ENCODE measurements at places on chromosomes 7 and 10.

DNA sequence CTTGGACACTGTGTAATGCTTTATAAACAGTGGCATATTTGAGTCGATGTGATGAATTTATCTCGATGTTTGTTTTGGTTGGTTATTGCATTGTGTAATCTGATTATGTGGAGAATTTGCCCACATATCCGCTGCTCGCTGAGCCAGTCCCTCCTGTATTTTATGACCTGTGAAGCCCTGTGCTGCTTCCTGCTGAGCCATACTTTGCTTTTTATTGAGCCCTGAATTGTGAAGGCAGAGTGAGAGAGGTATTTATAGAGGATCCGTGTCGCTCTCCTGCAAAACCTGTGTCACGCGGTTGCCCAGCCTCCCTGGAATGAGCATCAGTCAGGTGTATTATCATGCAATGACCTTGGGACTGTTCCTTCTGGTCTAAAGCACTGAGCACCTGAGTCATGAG lies 253.7 kb downstream of the ARHGAP21 start:
- no peak for DNase-seq

GRCh38 chr10:17989908-17990767 lies 38.4 kb downstream of the SLC39A12 start:
- DNase-seq, result no peak

DNA sequence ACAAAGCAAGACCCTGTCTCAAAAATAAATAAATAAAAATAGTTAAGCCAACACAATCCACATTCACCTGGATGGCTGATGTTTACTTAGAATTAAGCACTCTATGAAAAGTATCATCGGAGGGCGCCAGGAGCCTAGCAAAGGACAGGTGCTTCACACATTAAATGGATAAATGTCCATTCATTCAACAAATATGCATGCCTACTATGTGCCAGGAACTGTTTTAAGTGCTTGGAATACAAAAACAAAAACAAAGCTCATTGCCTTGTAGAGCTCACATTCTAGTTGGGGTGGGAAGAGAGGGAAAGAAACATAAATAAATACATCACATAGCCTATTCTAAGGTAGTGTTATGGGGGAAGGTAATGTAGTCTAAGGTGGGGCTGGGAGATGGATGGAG lies 4.1 kb downstream of the BAIAP2L1 start:
- no peak for DNase-seq

GRCh38 chr10:132961420-132961786 lies 19.0 kb upstream of the CFAP46 start:
- no peak for DNase-seq

GRCh38 chr10:47457826-47458225 lies 26.1 kb downstream of the ANXA8 start:
- no peak for DNase-seq

- DNase-seq, result no peak
These were observed 116.2 kb downstream of the CDH23 start for GRCh38 chr10:71512761-71513539.

GRCh38 chr7:50164559-50165170 lies 71.6 kb upstream of the ZPBP start:
- DNase-seq, result no peak

GRCh38 chr7:25495342-25496250 lies 267.3 kb upstream of the NPVF start:
- no peak for DNase-seq

DNA sequence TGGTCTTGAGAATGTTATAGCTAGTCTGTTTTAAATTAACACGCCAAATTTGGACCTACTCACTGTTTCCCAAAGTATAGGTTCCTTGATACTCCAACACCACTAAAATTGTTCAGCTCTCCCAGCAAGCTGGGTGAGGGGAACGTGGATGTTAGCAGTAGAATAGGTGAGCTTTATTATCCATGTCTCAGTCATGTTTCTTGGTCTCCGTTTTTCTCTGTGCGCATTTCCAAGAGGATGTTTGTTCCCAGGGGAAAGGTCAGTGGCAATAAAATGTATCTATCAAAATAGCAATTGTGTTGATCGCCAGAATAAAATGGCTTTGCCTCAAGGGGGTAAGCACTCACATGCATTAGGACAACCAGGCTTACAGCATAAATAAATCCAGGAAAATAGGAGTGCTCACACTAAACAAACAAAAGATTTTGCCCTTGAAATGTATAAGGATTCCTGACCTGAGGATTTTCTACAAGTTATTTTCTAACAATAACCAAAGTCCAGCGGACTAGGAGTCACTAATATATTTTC lies 187.0 kb upstream of the C7orf33 start:
- DNase-seq, result no peak

DNA sequence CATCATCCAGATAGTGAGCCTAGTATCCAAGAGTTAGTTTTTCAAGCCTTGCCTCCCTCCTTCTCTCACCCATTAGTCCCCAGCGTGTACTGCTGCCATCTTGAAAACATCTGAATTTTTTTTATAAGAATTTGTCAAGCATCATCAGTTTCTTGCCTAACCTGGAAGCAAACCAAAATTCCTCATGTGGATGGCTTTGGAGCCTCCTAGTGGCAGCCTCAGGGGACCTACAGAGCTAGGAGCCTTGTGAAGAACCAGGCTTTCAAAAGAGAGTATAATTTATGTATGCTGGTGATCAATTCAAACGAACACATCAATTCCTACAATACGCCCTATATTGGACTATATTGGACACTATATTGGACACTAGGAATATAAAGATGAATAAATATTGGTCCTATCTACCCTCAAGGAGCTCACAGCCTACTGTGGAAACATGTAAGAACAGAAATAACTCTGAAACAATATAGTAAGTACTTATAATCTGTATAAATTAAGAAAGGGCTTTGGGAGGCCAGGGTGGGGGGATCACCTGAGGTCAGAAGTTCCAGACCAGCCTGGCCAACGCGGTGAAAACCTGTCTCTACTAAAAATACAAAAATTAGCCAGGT lies 63.4 kb downstream of the HPSE2 start:
- no peak for DNase-seq

DNA sequence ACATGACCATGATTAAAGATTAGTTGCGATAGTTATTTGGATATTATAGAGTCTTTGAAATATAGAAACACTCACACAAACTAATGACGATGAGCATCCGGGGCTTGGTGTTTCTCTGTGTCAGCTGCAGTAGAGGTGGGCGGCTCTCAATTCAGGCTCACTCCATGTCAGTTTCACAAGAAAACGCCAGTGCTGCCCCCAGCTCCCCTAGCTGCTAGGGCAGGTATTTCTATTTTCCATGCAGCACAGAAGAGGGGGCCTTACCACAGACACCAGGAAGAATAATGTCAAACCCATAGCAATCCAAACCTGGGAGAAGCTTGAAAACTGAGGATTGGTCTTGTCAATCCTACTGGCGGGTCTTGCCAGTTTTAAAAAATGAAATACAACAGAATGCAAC lies 197.1 kb downstream of the PHTF2 start:
- DNase-seq, result no peak

DNA sequence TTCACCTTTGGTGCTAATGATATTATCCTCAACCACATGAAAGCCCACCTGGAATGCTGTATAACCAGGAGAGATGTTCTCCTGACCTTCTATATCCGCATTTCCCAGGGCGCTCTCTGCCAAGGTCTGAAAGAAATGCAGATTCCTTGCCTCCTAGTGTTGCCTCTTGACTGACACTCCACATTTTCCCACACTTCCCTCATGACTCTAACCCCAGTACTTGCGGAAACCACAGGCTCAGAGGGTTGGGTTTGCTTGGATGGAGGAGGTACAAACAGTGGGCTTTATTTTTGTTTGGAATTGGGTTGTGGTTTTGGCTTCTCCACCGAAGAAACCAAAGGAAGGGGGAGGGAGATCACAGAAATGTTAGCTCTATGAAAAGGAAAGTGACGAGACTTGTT lies 222.9 kb upstream of the CELF2 start:
- DNase-seq, result no peak

GRCh38 chr10:88415533-88416130 lies 167.5 kb downstream of the RNLS start:
- no peak for DNase-seq

GRCh38 chr7:105502173-105502572 lies 19.9 kb downstream of the PUS7 start:
- DNase-seq, result no peak

GRCh38 chr7:140903741-140904480 lies 20.8 kb downstream of the BRAF start:
- DNase-seq, result no peak

DNA sequence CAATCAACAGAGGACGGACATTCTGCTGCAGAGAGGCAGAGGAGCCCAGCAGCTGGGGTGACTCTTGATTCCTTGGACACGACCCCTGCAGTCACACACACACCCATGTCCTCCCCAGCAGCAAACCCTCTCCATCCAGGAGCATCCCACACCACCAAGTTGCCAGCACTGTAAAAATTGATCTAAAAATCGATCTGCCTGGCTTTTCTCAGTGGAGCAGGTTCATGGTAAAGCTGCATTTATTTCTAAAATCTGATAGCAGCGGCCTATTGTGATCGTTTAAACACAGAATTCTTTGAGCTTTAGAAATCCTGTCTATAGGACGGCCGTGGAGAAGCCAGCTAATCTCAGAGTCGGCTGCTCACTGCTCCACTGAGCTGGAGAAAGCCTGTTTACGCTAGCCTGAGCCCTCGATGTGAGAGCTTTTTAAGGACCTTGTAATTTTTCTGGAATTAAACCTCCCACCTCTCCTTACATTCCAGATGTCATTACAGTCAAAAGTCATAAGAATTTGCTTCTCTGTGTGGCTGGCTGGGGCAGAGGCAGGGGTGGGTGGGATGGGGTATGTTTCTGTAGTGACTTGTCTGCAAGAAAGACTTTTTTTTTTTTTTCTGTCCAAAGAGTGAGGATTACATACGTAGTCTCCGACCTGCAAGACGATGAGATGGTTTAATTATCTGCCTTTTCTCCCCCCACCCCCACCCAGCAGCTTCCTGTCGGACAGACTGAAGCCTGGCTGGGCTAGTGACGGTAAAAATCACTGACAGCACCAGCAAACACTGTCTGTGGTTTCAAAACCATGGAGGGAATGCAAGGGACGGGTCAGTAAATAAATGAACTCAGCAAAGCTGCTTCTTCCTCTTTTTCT lies 31.6 kb downstream of the TRIM8 start:
- no peak for DNase-seq

- DNase-seq, result no peak
These were observed 28.9 kb downstream of the POR start for GRCh38 chr7:75943864-75944263.

GRCh38 chr7:107390916-107391315 lies 78.9 kb upstream of the GPR22 start:
- DNase-seq, result no peak

- no peak for DNase-seq
These were observed 66.9 kb upstream of the ARHGAP21 start for GRCh38 chr10:24790599-24790998.

DNA sequence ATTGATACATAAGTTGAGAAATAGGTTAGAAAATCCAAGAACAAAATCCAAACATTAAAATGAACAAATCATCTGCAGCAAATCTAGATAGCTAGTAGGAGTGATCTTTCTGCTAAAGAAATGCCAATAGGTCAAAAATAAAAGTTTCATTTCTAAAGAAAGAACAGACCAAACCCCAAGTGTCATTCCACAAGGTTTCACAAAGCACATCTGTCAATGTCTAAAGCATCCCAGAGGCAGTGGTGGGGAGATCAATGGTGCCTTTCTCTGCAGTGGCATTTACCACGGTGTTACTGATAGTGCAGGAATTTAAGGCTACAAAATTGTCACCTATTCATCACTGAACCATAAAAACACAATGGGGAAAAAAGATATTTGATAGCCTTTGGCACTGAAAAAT lies 147.9 kb downstream of the PARD3 start:
- no peak for DNase-seq

DNA sequence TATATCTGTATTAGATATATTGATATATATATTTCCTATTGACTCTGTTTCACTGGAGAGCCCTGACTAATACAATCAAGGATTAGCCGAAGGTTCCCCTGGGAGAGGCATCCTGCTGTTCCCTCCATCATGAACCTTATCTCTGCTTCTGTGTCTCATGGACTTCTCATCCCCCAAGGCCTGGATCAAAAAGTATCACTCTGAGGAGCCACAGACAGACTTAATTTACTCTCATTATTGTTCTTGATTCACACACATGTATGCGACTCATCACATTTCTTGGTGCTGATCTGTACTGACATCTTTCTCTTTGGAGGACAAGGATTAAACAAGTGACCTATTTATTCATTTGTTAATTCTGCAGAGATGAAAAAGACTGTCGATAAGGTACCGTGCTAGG lies 550.2 kb downstream of the KCNMA1 start:
- no peak for DNase-seq

DNA sequence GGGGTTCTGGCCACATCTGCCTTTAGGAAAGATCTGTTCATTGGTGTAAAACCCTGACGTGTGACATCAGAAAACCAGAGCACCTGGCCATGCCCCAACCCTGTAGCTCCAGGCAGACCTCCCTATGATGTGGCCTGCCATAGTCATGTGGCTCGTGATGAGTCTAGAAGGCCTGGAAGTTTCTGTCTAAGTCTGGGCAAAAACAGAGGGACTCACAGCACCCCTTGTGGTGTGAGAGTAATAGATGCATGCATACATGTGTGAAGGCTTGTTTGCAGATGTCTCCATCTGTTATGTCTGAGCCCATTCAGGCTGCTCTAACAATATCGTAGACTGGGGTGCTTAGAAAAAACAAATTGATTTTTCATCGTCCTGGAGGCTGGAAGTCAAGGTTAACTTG lies 309.3 kb downstream of the PAXIP1 start:
- no peak for DNase-seq

DNA sequence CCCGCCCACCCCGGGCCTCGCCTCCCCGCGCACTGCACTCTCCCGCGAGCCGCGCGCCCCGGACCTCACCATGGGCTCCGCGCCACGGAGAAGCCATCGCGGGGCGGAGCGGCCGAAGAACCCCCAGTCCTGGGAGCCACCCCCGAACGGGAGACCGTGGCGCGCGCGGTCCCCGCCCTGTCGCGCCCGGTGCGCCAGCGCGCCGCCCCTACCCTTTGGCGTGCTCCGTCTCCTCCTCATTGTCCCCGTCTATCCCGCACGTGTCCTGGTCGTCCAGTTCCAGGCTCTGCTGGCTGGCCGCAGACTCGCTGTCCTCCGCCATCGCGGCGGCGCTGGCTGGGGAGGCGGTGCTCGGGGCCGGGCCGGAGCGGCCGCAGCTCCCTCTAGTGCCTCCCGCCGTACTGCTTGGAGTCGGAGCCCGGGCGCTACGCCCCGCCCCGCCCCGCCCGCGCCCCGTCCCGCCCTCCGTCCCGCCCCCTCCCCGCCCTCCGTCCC lies at the start of gene NMT2:
Gene NMT2 (minus strand): TSS at position 403 of the 495 bp plus-strand sequence. CDS start 81 bp downstream, at position 322.
- no peak for DNase-seq

GRCh38 chr10:104657457-104657856 lies 16.4 kb downstream of the SORCS3 start:
- no peak for DNase-seq

- no peak for DNase-seq
These were observed 550 bp upstream of the PLAU start for GRCh38 chr10:73910401-73910763.

DNA sequence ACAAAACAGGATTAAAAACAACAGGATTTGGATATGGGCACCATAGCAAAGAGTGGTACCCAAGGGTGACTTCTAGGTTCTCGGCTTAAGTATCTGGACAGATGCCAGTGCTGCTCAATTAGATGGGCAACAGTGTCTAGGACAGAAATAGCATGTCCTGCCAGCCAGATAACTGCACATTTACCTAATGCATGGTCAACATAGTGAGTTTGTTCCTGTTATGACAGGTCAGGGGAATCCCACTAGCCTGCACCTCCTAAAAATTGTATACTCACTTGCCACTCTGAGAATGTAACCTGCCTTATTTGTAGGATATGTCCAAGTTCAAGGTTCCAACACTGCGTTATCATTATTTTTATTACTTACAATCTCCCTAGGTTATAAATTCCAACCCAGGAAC lies 471.7 kb downstream of the GRM8 start:
- DNase-seq, result no peak

GRCh38 chr10:122281018-122281626 lies 10.0 kb downstream of the BTBD16 start:
- DNase-seq, result no peak

All from stimulated activated CD8-positive, alpha-beta memory T cell treated with anti-CD3 and anti-CD28 coated beads, Interleukin-7, amount 100 ng/mL, for 1 hour (primary cell).